ENCODE measurements at places on chromosomes 7 and 10.

DNA sequence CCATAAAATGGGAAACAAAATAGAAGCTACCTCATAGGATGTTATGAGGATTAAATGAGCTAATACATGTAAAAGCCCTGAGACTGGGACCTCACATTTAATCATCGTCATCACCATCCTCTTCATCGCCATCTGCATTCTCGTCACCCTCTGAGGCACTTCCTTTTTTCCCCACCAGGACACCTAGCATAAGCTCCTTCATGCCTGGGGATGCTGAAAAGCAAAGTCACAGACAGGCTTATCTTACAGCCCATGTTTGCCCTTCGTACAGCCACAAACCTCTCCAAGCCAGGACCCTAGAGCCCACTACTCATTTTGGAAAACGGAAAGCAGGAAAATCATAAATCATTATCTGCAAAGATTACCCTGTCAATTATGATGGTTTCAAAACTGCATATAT is 249.6 kb downstream of the GPAM start:
- H3K27me3 ChIP-seq: no peaks in the 10 kb centered on the region
- no peak for DNase-seq
- no peak overlapping the region for H3K27ac ChIP-seq
- H3K36me3 ChIP-seq: no peaks in the 10 kb centered on the region

GRCh38 chr7:106047184-106047583 is 64.9 kb downstream of the SYPL1 start:
- H3K4me3 ChIP-seq: no peak overlapping the region
- H3K4me1 ChIP-seq: peaks cover 7% of the 10 kb centered on the region
- H3K27ac ChIP-seq: no peak overlapping the region
- H3K27me3 ChIP-seq: no peaks in the 10 kb centered on the region
- DNase-seq: no peak

GRCh38 chr10:129877773-129878371 is 86.2 kb downstream of the EBF3 start:
- H3K36me3 ChIP-seq: no peaks in the 10 kb centered on the region
- no peaks in the 10 kb centered on the region for H3K4me1 ChIP-seq
- no peak overlapping the region for H3K27ac ChIP-seq

DNA sequence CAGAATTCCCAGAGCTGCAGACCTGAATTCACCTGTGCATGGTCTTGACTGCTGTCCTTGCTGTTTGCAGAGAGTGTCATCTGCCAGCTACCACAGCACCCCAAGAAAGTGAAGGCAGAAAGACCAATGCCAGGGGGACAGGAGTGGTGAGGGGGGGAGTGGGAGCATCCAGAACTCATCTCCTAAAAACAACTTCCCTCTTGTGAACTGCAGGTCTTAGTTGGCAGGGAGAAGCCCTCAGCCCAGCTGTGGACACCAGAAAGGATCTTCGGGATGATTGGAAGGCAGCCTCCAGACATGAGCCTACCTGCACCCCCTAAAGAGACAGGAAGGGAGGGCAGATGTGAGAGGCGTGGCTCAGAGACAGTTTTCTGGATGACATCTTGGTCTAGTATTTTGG is 615.8 kb upstream of the MGMT start:
- H3K4me1 ChIP-seq: no peaks in the 10 kb centered on the region
- no peaks in the 10 kb centered on the region for H3K36me3 ChIP-seq
- no peak for DNase-seq
- no peak overlapping the region for H3K4me3 ChIP-seq
- no peaks in the 10 kb centered on the region for H3K27me3 ChIP-seq
- H3K27ac ChIP-seq: no peak overlapping the region

DNA sequence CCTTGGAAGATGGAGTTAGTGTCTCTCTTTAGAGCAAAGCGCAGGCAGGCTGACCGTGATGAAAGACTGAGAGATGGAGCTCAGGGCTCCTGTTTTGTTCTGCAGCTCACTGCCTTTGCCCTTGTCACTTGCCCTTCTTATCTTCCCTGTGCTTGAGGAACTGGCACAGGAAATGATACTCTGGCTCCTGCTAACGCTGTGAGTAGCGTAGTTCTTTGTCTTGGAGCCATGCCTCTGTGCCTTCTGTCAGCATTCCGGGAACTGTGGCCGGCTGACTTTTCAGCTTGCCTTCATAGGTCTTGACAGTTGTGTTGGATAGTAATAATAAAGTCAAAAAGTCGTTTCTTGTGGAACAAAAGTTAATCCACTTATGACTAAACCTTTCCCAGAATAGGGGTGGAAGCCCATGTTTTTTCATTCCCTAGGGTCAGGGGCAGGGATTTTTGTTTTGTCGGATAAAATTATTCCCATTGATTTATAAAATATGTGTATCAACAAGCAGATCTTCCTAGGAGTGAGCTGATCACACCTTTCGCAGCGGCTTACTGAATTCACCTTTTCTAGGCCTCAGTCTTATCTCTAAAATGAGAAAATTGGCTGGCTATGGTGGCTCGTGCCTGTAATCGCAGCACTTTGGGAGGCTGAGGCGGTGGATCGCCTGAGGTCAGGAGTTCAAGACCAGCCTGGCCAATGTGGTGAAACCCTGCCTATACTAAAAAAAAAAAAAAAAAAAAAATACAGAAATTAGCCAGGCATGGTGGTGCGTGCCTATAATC is 16.6 kb upstream of the TMEM236 start:
- H3K27ac ChIP-seq: no peak overlapping the region
- H3K27me3 ChIP-seq: no peaks in the 10 kb centered on the region
- no peak for DNase-seq
- no peak overlapping the region for H3K4me3 ChIP-seq
- H3K36me3 ChIP-seq: no peaks in the 10 kb centered on the region
- no peaks in the 10 kb centered on the region for H3K4me1 ChIP-seq

Measured in activated naive CD8-positive, alpha-beta T cell treated with anti-CD3 and anti-CD28 coated beads, Interleukin-2, amount 50 U/mL, for 24 hours (primary cell).